Naive thymus-derived CD4-positive, alpha-beta T cell (primary cell): ENCODE measurements at places on chromosomes 13 and 19.
A peak's percentile ranks its signal among the peaks of the same experiment; 100 is the strongest.

GRCh38 chr13:27967203-27967735 is 1.8 kb downstream of the CDX2 start:
- DNase-seq: no peak

GRCh38 chr19:41219924-41220567 is 1.0 kb downstream of the AXL start:
- DNase-seq: no peak

DNA sequence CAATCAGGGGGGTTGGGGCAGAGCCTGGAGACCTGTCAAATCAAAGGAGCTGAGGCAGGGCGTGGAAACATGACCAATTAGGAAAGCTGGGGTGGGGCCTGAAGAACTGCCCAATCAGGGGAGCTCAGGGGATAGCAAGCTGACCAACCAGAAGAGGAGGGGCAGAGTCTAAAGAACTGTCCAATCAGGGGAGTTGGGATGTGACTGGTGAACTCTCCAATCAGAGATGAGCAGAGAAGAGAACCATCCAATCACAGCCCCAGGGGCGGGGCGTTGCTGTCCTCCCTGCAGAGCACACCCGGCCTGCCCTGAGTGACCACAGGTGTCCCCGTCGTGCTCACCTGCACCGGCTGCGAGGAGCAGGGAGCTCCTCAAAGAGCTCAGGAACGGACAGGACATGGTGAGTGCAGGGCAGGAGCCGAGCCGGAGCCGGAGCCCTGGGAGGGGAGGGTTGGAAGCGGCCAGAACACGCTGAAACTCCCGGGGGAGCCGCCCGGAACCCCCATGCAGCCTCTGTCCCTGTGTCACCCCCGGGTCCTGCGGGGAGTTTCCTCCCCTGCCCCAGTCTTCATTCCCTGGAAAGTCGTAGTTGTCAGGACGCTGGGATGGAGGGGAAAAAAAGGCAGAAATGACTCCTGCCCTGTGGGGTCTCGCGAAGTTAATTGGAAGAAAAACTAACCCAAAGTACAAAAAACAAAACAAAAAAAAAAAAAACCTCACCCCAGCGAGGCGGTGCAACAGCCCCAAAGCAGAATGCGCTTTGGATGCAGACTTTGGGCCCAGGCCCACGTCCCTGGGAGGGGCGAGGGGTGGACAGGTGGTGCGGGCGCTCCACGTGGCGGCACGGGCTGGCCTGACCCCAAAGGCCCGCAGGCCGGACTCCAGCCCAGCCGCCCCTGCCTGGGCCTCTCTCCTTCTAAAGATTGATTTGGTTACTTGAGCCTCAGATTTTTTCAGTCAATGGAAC is at the start of gene ZNF556:
ZNF556 (plus strand) TSS at position 311 of the 967 bp plus-strand sequence; CDS start at position 398, 87 bp downstream.
- no peak for DNase-seq

GRCh38 chr13:22599156-22599555 is 581.6 kb upstream of the SGCG start:
- DNase-seq: no peak

GRCh38 chr13:42116225-42116624 is 67.8 kb downstream of the DGKH start:
- DNase-seq: no peak

GRCh38 chr19:7598180-7598579 is 2.5 kb downstream of the CAMSAP3 start:
- DNase-seq: no peak

GRCh38 chr19:364496-365287 is 20.1 kb upstream of the MIER2 start:
- DNase-seq: no peak

DNA sequence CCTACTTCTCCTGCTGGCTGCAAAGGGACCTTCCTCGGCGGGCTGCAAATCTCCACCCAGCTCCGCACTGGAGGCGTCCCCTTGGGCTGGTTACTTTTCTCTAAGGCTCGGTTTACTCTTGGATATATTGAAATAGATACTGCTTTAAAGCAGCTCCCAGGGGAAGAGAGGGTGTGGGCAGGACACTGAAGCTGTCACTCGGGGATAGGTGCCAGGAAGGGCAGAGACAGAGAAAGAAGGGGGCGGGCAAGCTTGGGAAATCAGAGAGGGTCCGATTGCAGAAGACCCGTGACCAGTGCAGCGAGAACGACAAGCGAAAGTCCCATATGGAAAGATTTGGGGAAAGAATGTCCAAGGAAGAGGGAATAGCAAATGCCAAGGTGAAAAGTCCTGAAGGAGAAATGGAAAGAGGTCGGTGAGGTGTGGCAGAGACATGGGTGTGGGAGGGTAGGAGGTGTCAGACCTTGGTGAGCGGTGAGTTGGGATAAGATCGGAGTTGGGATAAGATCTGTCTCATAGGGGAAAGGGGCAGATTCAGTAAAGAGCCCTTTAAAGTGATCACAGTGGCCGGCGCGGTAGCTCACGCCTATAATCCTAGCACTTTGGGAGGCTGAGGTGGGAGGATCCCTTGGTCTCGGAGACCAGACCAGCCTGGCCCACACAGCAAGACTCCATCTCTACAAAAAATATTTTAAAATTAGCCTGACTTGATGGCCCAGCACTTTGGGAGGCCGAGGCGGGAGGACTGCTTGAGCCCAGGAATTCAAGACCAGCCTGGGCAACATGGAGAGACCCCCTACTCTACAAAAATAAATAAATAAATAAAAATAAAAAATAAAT is 618 bp downstream of the THSD8 start:
- DNase-seq: no peak

GRCh38 chr13:32837307-32837972 is 178.8 kb upstream of the KL start:
- DNase-seq: no peak

DNA sequence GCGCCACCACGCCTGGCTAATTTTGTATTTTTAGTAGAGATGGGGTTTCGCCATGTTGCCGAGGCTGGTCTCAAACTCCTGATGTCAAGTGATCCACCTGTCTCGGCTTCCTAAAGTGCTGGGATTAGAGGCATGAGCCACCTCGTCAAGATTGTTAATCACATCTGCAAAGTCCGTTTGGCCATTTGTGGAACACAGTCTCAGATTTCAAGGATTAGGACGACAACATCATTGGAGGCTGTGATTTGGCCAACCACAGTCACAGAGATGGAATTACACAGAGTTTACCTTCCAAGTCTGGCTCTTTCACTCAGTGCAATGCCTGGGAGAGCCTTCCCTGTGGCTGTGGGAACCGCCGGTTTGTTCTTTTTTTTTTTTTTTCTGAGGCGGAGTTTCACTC is 17.8 kb downstream of the SULT2B1 start:
- no peak for DNase-seq

DNA sequence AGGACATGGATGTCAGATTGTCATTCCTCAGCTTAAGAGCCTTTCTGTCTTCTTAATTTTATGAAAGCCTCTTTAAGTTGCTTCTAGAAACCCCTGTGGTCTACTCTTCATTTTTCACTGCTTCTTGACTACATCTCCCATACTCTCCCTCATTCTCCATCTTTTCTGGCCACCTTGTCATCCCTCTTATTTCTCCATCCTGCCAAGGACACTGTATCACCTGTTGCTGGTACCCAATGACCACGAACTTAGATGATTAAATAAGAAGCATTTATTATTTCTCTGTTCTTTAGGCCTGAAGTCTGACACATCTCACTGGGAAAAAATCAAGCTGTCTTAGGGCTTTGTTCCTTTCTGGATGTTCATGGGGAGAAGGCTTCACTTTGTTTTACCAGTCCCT is 9.2 kb downstream of the ZNF223 start:
- no peak for DNase-seq

DNA sequence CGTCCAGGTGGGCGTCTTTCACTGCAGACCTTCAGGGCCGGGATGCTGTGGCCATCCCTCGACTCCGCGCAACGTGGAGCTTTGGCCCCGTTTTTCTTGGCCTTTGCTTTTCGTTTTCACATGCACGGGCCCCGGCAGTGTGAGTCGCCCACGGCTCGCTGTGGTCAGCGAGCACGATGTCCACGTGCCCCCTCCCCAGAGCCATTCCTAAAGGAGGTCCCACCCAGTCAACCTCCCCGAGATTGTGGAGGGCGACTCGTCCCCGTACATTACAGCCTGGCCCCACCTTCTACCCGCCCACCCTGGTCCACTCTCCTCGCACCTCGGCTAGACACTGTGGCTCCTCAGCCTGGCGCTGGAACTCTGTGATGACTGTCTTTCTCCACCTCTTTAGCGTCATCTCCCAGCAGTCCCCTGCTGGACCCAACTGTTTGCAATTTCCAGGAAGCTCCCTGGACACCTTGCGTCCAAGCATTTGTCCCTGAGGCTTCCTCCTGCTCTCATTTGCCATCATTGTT is 405 bp downstream of the ZNF446 start:
- no peak for DNase-seq

GRCh38 chr13:90414691-90415596 is 932.5 kb upstream of the MIR17HG start:
- DNase-seq: no peak

DNA sequence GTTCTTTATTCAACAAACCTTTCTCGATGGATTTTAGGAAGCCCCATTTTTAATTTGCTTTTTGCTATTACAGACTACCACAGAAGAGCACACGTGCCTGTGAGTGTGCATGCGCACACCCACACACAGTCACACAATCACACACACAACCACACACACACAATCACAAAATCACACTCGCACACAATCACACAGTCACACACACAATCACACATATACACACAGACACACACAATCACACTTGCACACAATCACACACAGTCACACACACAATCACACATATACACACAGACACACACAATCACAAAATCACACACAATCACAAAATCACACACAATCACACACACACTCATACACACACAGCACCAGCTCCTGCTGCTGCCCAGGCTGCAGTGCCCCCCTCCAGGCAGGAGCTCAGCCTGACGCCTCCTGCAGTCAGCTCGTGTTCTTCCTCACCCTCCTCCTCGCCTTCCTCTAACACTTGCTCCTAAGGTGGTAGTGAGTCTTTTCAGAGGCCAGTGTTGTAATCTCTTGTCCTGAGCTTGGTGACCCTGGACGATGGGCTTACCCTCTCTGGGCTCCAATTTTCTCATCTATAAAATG is 125.0 kb upstream of the SOX1 start:
- DNase-seq: no peak

DNA sequence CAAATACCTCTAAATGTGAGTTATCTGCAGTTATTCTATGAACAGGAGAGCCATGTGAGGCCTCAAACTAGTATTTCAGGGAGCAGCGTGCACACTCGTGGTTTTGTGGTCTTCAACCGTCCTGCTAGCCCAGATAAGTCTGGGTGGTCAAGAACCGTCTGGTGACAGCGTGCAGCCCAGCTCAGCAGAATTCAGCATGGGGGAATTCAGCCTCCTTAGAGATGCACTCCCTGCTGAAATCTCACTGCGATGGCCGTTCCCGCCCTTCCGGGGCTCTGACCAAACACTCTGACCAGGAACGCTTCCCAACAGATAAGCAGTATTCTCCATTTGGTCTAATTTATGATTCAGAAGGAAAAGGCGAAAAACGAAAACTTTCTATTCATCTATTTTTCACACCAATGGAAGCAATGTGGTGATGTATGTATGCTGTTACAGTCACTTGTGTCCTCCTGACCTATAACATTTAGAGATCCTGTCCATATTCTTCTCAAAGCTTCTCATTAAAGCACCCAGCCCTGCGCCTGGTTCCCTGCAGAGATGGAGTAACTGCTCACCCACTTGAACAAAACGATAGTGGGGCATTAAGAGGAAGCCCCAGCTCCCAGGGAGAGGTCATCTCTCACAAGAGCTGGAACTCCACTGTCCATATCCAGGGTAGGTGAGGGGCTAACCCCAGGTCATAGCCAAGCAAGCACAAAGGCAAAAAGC is 2.9 kb downstream of the ANKRD27 start:
- no peak for DNase-seq

DNA sequence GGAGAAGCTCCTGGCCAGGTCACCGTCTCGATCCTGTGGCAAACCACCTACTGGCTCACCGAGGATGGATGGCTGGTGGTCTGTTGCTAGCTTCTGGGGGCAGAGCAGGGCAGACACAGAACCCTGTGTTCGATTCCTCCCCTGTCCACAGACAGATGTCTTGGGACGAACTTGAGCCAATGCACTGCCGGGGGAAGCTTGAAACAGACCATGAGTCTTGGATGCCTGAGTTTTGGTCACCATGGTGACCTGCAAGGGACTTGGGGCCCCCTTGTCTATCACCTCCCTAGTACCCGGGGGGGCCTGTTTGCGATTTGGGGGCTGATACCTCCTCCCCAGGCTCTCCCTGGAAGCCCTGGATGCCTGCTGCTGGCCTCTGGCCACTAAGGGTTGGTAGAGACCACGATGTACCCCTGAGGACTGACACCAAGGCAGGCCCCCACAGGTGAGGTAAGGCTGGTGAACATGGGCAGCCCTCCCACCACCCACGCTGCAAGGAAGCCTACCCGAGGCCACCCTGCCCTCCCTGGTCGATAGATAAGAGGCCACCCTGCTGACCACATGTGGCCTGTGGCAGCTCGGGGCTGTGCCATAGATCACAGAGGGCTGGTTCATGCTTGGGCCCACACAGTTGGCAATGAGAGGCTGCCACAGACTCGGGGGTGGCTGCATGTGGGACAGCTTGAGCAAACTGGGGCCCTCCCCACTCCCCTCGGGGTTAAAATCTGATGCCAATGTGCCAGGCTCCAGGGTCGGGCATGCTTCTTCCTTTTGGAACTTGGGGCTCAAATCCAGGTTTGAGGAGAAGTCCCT is 10.7 kb downstream of the IQCN start:
- DNase-seq: no peak

- DNase-seq: peak; percentile 90
Observed at GRCh38 chr19:49812997-49813861, at the start of gene FUZ. Gene FUZ (minus strand): TSS chr19:49813292. CDS start chr19:49813106, 186 bp downstream.

GRCh38 chr19:682678-683320 is 6.6 kb downstream of the FSTL3 start:
- DNase-seq: no peak

- no peak for DNase-seq
Observed at GRCh38 chr13:44368599-44369368, 4.8 kb upstream of the SERP2 start.

- DNase-seq: no peak
Observed at GRCh38 chr13:35909837-35910540, 221.2 kb downstream of the DCLK1 start.

DNA sequence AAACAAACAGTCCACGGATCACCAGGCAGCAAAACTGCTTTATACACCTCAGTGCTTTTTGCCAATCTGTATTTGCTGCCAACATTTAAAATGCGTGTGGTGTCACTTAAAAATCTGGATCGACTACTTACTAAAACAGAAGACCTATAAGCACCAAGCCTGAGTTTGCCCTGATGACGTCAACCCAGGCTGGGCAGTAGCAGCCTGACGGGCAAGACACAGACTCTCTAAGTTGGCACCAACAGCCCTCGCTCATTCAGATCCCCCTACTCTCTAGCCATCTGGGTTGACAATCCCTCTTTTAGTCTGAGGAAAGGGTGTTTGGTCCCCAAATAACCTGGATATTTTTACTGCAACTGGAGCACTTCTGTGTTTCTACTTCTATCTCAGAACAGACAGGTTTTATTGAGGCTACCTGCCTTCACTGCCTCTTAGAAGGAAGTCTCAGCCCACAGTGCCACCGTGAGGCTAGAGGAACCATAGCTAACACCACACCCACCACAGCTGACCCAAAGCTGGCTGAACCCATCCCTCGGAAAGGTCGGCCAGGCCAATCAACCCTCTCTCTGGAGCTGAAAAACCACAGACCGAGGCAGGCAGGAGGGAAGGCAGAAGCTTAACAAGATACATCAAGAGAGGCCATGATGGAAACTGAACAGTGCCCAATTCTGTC is 6.9 kb downstream of the SUGP2 start:
- no peak for DNase-seq
